ENCODE measurements at places on chromosomes 3 and 15. TPM values are rescaled to one million over a fixed set of nuclear protein-coding genes. Genes with fewer than 3 reads are reported as not detected.

DNA sequence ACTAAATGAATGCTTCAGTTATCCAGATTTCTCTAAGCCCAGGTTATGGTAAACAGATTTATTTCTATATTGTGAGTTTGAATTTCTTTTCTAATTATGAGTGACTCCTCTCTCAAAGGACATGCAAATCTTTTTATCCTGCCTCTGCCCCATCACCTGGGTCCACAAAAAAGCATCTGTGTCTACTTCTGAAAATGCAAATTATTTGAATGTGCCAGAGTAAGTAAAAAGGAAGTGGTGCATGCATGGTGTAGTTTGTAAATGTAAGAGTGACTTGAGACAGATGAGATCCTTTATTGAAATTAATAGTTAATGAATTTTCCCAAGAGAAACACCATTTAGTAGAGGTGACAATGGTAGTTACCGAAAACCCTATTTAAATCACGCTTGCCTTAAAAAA lies 26.9 kb downstream of the MCTP2 start:
- H3K36me3 ChIP-seq = no peaks in the 10 kb centered on the region
- H3K27ac ChIP-seq = no peak overlapping the region
- H3K4me3 ChIP-seq = no peak overlapping the region
- no peaks in the 10 kb centered on the region for H3K27me3 ChIP-seq
- H3K4me1 ChIP-seq = peaks cover 5% of the 10 kb centered on the region

- H3K4me3 ChIP-seq = no peak overlapping the region
- H3K27me3 ChIP-seq = no peaks in the 10 kb centered on the region
- no peak for DNase-seq
- no peaks in the 10 kb centered on the region for H3K4me1 ChIP-seq
- no peak overlapping the region for H3K27ac ChIP-seq
- no peaks in the 10 kb centered on the region for H3K36me3 ChIP-seq
Measured at GRCh38 chr3:123336441-123336851, 112.4 kb downstream of the ADCY5 start.

DNA sequence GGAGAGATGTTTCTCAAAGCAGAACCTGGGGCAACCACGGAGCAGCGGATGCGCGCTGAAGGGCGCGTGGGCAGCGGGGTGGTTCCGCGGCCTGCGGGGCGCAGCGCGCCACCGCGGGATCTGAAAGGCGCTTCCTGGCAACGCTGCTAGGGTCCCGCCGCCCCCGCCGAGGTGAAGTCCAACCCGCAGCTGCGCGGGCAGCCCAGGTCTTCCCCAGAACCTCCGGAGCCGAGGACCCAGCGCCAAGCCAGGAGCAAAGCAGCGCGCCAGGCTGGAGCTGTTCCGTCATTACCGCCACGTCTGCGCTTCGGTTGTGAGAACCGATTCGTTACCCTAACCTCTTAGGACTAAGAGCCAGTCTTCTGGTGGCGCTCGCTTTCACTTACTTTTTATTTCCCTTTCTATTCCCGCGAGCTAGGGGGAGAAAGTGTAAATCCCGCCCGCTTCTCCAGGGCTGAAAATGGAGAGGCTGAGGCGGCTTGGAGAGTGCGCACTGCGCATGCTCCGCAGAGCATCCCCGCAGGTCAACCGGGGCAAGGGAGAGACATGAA lies 3.2 kb upstream of the GABRG3 start:
- H3K4me1 ChIP-seq = no peaks in the 10 kb centered on the region
- H3K27ac ChIP-seq = no peak overlapping the region
- no peak overlapping the region for H3K4me3 ChIP-seq
- H3K27me3 ChIP-seq = no peaks in the 10 kb centered on the region

DNA sequence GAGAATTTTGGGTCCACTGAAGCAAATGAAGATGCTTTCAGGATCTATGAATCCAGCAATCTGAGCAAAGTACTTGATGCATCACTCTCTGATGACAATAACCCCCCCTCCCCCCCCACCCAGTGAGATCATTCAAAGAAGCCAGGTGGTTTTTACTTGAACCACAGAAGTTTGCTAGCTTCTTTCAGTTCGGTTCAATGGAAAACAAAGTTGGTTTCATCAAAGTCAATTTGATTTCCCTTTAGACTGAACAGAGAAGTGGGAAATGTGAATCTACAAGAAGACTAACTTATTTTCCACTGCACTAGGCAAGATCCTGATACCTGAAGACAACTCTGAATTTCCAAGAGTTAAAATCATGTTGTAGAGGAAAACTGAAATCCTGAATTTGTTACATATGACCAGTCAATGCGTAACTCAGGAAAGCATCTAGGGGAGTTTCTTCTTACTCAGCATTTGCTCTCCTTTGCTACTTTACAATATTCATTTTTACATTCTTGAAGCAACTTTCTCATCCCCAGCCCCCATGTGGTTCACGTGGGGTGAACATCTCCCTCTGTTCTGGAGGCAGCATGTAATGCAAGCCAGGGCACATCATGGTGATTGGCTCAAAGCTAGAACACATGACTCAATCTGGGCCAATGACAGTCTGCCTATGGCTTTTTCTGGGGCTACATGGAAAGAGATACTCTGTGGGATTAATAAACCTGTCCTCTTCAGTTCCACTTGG lies 572.6 kb downstream of the FOXP1 start:
- H3K27ac ChIP-seq = no peak overlapping the region
- H3K4me3 ChIP-seq = no peak overlapping the region
- no peak for DNase-seq
- no peaks in the 10 kb centered on the region for H3K27me3 ChIP-seq
- peaks cover 68% of the 10 kb centered on the region for H3K4me1 ChIP-seq
- peaks cover 10% of the 10 kb centered on the region for H3K36me3 ChIP-seq

DNA sequence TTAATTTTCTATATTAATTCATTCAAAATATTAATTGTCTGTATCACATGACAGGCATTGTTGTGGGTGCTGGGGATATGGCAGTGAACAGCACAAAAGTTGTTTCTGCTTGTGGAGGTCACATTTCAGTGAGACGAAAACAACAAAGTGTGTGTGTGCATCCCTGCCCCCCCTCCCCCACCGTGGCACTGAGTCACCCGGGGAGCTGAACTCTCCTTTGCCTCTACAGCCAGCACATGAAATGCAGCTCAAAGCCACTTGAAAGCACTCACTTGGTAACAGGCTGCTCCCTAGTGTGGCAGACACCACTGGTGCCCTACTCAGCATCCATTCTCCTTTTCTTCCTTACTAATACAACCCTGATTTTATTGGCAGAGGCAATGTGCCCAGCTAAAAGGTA lies 16.9 kb upstream of the SCAMP5 start:
- DNase-seq = no peak
- no peaks in the 10 kb centered on the region for H3K4me1 ChIP-seq
- H3K27me3 ChIP-seq = no peaks in the 10 kb centered on the region
- H3K36me3 ChIP-seq = no peaks in the 10 kb centered on the region
- H3K27ac ChIP-seq = no peak overlapping the region

DNA sequence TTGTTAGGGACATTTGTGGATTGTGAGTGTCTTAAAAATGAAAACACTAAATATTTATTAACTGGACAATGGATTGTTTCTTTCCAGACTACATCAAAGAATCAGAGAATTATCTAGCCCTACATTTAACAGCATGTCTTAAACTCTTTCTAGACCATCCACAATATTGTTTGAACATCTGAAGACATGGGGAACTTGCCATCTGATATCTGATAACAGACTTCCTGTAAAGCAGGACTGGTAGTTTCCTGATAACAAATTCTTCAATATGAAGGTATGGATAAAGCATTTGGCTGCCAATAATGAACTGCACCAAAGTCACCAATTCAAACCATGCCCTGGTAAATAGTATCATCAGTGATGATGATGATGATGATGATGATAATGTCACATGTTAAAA lies 26.2 kb upstream of the HACD2 start:
- H3K36me3 ChIP-seq = no peaks in the 10 kb centered on the region
- no peaks in the 10 kb centered on the region for H3K27me3 ChIP-seq
- no peak overlapping the region for H3K4me3 ChIP-seq

SAMD7 gene
- polyA plus RNA-seq = not detected

BHLHE40 gene
- polyA plus RNA-seq = 24.8 TPM
